Omental fat pad (tissue), 4 donors: ENCODE measurements at places on chromosomes 7 and 10. TPM values are rescaled to one million over a fixed set of nuclear protein-coding genes. Genes with fewer than 3 reads are reported as not detected.

GRCh38 chr7:1912593-1913465, 242.8 kb downstream of the ELFN1 start:
- DNase-seq: no peak

DNA sequence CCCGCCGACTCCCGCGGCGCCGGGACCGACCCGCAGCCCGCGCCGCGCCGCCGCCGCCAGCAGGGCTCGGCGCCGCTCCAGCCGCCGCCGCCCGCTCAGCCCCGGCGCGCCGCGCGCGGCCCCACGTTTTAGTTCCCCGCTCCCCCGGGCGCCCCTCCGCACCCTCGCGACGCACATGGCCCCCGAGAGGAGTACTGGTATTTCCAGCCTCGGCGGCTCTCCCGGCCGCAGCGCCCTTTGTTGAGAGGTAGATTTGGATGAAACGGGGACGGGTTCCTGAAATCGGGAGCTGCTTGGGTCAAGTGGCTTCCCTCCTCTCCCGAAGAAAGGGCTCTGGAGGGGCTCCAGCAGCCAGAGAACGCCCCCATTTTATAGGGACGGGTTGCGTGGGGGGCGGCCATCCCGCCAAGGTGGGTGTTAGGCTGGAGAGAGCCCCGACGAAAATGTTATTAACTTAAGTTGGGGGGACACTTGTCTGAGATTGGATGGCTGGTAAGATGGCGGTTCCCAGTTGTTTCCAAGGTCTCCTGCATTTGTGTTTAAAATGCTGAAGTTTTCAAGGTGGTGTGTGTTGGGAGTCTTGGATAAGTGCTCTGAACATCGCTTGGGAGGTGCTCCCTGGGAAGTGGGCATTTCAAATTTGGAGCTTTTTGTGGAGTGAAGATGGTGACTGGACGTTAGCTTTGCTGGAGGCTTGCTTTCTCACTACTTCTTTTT, 1.2 kb downstream of the BMI1 start:
- no peak for DNase-seq

DNA sequence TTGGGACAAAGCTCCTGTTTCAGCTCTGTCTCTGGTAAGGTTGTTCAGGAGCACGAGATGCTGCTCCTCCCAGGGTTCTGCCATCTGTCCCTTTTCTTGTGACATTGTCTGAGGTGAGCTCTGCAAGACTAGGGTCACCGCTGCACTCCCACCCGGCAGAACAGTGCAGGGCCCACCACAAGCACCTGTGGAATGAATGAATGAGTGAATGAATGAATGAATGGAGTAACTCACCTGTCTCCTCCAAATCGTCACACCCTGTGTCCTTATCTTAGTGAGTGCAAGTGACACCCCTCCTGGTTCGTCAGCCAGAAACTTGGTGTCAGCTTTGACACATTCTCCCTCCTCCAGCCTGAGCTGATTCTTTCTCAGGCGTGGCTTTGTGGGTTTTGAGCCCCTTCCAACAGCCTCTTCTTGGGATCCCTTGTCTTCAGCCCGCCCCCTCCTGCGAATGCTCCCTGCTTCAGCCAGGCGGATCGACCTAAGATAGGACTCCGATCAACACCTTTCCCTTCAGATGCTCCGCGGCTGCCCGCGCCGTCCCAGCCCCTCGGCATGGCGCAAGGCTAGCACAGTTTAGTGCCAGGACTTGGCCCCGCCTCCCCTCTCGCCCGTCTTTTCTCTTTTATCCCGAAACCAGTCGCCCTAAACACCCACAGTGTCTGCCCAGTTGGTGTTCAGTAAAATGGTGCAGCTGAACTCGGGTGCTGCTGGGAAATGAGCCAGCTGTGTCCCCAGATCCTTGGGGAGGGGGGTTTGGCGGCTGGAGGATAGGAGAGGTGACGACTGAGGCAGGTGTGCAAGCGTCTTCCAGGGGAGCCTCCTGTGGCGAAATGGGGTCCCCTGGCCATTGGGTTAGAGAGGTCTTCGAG, 89.3 kb downstream of the BEND7 start:
- no peak for DNase-seq

DNA sequence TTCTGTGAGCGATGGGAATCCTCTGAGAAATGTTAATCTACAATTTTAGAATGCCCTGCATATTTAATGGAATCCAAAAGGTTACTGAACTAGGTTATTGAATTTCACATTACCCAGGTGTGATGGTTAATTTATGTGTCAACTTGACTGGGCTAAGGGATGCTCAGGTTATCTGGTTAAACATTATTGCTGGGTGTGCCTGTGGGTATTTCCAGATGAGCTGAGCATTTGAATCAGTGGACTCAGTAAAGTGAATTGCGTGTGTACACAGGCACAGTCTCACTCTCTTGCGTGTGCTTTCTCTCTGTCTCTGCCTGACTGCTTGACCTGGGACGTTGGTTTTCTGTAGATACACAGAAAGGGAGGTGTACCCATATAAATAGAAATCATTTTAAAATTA, 21.7 kb downstream of the RNF32 start:
- no peak for DNase-seq

DNA sequence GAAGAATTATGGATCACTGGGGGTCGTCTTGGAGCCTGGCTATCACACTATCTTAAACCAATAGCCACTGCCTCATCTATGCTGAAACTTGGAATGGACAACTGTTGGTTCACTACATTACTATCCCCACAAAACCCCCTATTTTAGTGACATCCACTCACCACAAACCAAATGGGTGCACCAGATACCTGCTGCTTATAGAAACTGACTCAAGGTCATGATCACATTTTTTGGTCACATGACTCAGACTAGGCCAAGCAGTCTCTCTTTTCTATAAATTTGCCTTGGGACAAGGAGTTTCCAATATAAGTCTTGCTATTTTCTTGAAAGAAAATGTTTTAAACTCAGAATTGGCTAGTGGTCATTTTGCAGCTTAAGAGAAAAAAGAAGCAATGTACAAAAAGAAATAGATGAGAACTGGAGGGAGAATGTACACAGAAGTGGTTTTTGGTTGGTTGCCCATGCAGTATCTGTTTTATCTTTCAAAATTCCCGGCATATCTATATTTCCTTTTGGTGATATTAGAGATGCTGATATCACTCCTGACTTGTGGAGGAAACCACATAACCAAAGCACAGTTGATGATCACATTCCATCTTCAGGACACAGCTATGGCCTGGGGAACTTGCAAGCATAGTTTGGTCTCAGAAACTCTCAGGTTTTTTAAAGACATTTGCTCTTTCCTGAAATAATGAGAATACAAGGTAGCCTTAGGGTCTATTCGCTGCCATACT, 85.2 kb upstream of the CACNA2D1 start:
- DNase-seq: no peak

The MACROH2A2 gene
- total RNA-seq: 5.2 TPM

The PTPN20 gene
- 4.8 TPM for total RNA-seq

The PLXNA4 gene
- total RNA-seq: 46.7 TPM

The UCN3 gene
- not detected for total RNA-seq

The ITPRID1 gene
- not detected for total RNA-seq
